ELR (cell line): ENCODE measurements at places on chromosomes 2 and 18.
A peak's percentile ranks its signal among the peaks of the same experiment; 100 is the strongest.

DNA sequence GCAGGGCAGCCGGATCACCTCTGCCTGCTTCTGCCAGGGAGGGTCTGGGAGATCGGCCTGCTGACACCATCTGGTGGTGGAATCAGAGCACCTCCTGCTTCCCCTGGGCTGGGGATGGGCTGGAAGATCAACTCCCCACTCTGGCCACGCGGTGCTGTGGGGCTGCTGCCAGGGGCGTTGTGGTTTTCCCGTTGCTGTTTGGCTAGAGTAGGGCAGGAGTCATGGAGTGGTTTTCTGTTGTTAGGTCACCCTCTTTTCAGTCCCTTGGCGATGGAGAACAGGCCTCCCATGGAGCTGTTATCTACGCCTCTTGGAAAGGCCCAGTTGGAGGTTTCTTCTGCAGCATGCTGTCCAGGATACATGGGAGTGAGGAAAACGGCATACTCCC, 15.2 kb downstream of the BCL2L11 start:
- DNase-seq: peak; percentile 13

DNA sequence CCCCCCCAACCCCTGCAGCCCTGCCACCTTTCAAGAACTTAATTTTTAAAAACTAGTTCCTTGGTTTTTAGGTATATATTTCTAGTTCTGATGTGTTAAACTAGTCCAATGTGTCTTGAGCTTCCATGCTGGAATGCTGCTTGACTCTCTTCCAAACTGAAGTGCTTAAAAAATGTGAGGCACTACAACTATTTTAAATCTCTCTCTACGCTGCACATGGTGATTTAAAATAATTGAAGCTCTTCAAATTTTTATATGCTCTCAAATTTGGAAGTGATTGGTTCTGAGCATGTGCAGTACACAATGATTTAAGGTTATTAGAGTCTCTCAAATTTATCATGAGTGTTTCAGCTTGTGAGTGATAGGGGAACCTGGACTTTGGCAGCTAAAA, 192.6 kb upstream of the ZEB2 start:
- DNase-seq: no peak

GRCh38 chr2:25323042-25323514, 18.6 kb downstream of the DNMT3A start:
- peak; percentile 76 for DNase-seq

DNA sequence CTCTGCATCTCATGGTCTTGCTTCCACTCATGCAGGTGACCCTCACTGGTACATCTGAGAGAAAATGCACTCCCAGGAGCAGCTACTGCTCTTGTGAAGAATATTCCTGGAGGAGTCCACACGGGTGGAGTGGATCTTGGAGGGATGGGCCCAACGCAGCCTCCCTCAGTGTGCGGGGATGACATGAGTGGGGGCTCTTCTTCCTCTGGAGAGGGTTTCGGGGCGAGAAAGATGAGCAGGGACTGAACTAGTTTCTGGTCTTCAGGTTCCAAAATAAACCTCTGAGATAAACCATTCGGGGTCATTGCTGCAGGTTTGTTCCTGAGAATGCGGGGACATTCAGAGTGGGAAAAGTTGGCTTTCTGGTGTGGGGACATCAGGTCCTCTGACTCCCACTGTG, 39.1 kb downstream of the COPS8 start:
- no peak for DNase-seq

DNA sequence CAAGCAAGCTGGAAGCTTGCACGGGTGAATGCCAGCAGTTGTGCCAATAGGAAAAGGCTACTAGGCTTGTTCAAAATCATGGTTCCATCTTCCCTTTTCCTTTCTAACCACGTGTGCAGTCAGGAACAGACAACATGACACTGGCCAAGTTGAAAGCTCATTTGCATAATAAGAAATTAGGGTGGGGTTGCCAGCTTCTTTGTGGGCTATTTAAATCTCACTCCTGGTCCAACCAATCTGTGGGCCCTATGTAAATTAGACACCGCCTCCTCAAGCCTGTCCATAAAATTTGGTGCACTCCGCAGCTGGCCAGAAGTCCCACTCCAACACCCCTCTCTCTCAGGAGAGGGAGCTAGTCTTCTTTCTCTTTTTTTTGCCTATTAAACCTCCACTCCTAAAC, 1948.4 kb upstream of the PIK3C3 start:
- DNase-seq: no peak

- no peak for DNase-seq
Observed at GRCh38 chr2:37892436-37893114, 32.5 kb upstream of the RMDN2 start.

GRCh38 chr2:170305711-170306110, 127.8 kb downstream of the MYO3B start:
- no peak for DNase-seq

GRCh38 chr2:53515435-53516332, 251.9 kb upstream of the CHAC2 start:
- DNase-seq: peak; percentile 33

GRCh38 chr2:217849154-217849975, 153.4 kb downstream of the TNS1 start:
- DNase-seq: peak; percentile 39

- peak; percentile 83 for DNase-seq
Observed at GRCh38 chr2:171515672-171516298, 6.5 kb upstream of the CYBRD1 start.

GRCh38 chr18:76875390-76876325, 53.3 kb downstream of the ZNF236 start:
- peak; percentile 53 for DNase-seq

GRCh38 chr2:105496271-105496670, 97.4 kb upstream of the FHL2 start:
- DNase-seq: no peak

- DNase-seq: no peak
Observed at GRCh38 chr2:15668611-15669305, 77.1 kb downstream of the DDX1 start.

GRCh38 chr18:48698707-48699106, 159.9 kb downstream of the CTIF start:
- no peak for DNase-seq

GRCh38 chr2:24409700-24410556, 49.6 kb upstream of the ITSN2 start:
- peak; percentile 77 for DNase-seq

GRCh38 chr2:188291617-188292347, at the start of gene GULP1:
TSS of gene GULP1 (plus strand) at chr2:188291874. CDS start at chr2:188477703, 185,829 bp downstream.
- DNase-seq: peak; percentile 83

DNA sequence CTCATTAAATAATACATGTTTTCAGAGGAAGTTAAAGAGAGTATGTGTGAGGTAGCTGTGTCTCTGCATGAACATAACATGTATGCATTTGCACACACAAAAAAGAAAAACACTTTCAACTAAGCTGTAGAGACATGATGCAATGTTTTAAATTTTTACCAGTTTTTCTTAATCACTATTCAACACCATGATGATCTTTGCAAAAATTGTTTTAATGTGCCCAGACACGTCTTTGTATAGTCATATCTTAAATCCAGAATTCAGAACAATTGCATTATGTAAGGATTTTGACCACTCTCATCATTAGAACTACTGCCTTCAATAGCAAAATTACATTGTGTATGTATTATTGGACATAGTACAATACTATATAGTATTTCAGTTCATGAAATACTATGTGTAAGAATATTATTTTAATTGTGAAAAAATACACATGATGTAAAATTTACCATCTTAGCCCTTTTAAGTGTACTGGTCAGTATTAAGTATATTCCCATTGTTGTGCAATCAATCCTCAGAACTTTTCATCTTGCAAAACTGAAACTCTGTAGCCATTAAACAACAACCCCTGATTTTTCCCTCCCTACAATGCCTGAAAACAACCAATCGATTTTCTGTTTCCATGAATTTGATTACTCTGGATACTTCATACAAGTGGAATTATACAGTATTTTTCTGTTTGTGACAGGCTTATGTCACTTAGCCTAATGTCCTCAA, 104.5 kb upstream of the ACVR2A start:
- DNase-seq: no peak

DNA sequence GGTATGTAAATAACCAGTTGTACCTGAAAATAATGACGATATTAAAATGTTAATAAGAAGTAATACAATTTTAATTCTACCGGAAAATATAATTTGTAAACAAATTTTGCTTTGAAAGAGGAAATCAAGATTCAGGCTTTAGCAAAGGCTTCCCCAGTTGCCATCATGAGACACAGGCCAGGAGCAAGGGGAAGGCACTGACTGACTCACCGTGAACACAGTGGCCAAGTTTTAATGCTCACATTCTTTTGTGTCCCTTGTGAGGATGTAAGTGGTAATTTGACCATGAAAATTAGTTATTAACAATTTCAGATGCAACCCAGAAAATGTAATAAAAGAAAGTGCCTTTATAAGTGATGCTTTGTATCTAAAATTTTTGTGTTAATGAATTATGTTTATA, 164.1 kb downstream of the GREB1L start:
- DNase-seq: peak; percentile 50
